ENCODE measurements at places on chromosomes 16 and 17. TPM values are rescaled to one million over a fixed set of nuclear protein-coding genes. Genes with fewer than 3 reads are reported as not detected.

DNA sequence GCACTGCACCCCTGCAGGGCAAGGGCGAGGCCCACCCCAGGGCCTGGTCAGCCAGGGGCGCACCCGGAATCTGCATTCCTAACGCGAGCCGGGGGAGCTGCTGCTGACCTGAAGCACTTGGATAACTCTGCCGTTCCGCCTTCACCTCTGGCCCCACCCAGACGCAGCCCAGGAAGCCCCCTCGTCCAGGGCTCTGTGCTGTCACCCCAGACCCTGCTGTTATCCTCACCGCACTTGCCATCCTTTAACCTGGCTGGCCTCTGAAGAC, 13.3 kb upstream of the PABPN1L start:
- H3K27ac ChIP-seq, result no peak overlapping the region
- no peak overlapping the region for H3K4me3 ChIP-seq
- peaks cover 8% of the 10 kb centered on the region for H3K4me1 ChIP-seq

- no peaks in the 10 kb centered on the region for H3K27me3 ChIP-seq
- H3K36me3 ChIP-seq, result no peaks in the 10 kb centered on the region
- no peak for DNase-seq
- H3K4me3 ChIP-seq, result no peak overlapping the region
These were observed 997.6 kb upstream of the RBFOX1 start for GRCh38 chr16:6335072-6335471.

CD300H gene
- total RNA-seq, result not detected

SHCBP1 gene
- 5.4 TPM for total RNA-seq

DNA sequence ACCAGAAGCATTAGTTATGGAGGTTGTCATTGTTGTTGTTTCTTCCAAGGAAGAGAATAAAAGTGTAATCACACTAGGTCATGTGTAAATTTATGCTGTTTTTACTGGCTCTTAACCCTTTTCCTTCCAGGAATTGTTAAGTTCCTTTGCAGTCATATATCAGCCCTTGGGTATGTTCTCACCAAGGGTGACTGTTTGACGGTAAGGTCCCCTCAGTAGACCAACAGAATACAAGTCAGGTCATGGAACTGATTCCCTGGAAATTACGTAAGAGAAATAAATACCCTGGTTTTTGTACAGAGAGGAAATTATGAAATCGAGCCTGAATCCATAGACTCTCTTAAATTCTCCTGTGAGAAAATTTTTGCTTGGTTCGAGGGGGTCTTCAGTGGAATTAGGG, 11.2 kb upstream of the KCNJ2 start:
- no peak for DNase-seq
- H3K36me3 ChIP-seq, result no peaks in the 10 kb centered on the region
- H3K4me1 ChIP-seq, result peaks cover 13% of the 10 kb centered on the region
- no peak overlapping the region for H3K27ac ChIP-seq
- no peaks in the 10 kb centered on the region for H3K27me3 ChIP-seq

DNA sequence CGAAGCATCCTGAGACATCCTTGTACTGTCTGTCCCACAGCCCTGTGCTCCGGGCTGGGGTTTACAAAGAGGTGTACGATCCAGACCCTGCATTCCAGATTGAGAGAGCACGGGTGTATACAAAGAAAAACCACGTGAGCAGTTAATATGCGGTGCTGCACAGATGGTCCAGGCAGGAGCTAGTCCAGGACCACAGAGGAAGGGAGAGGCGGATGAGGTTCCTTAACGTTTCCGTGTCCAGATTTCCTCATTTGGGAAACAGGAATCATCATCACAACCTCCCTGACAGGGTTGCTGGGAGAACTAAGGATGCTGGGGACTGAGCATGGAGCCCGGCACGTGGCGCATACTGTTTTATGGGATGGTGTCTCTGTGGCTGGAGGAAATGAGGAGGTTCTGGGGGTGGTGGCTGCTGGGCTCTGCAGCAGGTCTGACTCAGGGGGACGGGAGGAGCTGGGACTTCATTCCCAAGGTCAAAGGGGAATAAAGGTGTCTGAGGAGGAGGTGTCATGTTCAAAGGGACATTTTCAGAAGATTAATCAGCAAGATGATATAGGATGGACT, 26.2 kb downstream of the WIPI1 start:
- DNase-seq, result no peak
- no peak overlapping the region for H3K27ac ChIP-seq
- peaks cover 1% of the 10 kb centered on the region for H3K4me1 ChIP-seq

DNA sequence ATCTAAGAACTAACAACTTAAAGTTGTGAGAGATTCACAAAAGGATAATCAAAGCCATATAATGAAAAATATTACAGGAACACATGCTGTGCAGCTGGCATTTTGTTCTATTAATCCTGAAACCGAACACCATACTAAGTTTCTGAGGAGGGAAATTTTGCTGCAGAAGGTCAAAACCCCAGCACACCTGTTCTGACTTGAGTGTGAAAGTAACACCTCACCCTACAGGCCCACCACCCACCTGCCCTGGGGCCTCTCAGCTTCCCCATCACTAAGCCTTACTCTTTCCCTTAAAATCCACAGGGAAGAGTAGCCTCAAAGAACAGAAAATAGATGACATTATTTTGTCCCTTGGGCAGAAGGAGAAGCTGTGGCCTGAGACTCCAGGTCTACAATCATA, 44.8 kb downstream of the STAT5A start:
- H3K27me3 ChIP-seq, result no peaks in the 10 kb centered on the region
- H3K27ac ChIP-seq, result no peak overlapping the region
- DNase-seq, result no peak
- H3K4me1 ChIP-seq, result peaks cover 13% of the 10 kb centered on the region
- H3K4me3 ChIP-seq, result no peak overlapping the region

IRX6 gene
- total RNA-seq, result 1.5 TPM

SDK2 gene
- 4.6 TPM for total RNA-seq

SOX9 gene
- total RNA-seq, result 19.0 TPM

NR1D1 gene
- 9.5 TPM for total RNA-seq

DNA sequence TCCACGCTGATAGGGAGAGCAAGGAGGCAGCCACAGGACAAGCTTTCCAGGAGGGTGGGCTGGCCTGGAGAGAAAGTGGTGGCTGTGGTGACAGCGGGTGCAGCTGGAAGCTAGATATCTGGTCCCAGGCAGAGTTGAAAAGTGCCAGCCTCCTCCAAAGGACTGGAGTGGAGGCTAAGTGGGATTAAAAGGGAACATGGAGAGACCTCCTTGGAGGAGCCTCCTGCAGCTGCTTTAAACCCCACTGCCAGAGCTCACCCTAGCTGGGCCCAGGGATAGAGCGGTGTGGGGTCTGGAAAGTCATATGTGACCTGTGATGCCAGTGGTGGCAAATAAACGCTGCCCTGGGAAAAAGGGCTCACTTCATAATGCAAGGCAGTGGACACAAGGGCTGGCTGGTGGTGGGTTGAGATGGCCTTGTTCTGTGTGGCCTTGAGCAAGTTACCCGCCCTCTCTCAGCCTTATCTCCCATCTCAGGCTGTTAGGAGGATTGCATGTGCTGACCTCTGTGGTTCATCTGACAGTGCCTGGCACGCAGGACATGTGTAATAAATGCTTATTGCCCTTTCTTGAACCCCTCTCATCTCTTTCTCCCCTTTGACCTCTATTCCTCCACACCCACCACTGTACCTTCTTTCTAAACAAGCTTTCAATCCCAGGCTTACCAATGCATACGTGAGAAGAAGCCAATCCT, 61.0 kb upstream of the LGALS9 start:
- no peaks in the 10 kb centered on the region for H3K27me3 ChIP-seq
- no peaks in the 10 kb centered on the region for H3K36me3 ChIP-seq
- H3K27ac ChIP-seq, result peak overlapping the region; percentile 15
- no peak for DNase-seq
- H3K4me1 ChIP-seq, result peaks cover 32% of the 10 kb centered on the region

DNA sequence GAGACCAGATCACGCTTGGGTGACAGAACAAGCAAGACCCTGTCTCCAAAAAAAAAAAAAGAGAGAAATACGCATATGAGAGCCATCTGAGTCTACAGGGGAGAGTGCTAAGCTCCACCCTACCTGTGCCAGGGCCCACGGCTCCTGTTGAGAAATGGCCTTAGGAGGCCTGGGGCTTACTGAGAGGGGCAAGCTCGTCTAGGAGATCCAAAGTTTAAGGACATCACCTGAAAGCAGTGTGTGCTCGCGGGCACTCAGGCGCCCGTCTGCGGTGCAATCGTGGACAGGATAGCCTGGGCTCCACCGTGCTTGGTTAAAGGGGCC, 14.5 kb upstream of the BAIAP2 start:
- peaks cover 26% of the 10 kb centered on the region for H3K4me1 ChIP-seq
- H3K4me3 ChIP-seq, result no peak overlapping the region
- H3K27me3 ChIP-seq, result no peaks in the 10 kb centered on the region
- no peak for DNase-seq

- no peak for DNase-seq
- H3K27me3 ChIP-seq, result peaks cover 43% of the 10 kb centered on the region
- no peak overlapping the region for H3K4me3 ChIP-seq
- H3K36me3 ChIP-seq, result no peaks in the 10 kb centered on the region
- no peak overlapping the region for H3K27ac ChIP-seq
These were observed 269.7 kb upstream of the ASIC2 start for GRCh38 chr17:33562792-33563191.
